ENCODE measurements at places on chromosomes 2 and 18.

- no peak for DNase-seq
Measured at GRCh38 chr2:223947711-223948205, 2.6 kb upstream of the WDFY1 start.

DNA sequence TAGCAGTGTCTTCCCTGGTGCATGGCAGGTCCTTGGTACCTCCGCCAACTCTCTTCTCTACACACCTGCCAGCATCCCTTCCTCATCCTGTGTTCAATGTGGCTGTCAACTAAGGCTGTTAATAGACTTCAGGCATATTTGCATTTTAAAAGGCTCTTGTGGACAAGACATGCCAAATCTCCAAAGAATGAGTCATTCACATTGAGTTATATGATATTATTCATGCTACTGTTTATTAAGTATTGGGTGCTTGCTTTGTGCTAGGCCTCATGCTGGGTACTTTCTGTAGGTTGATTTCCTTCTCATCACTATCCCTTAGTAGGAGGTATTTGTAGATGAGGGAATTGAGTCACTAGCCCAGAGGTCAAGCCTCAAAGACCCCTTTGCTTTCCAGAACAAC lies 5.2 kb downstream of the MYO1B start:
- no peak for DNase-seq

GRCh38 chr2:158038901-158039300 lies 62.8 kb upstream of the UPP2 start:
- DNase-seq, result no peak

DNA sequence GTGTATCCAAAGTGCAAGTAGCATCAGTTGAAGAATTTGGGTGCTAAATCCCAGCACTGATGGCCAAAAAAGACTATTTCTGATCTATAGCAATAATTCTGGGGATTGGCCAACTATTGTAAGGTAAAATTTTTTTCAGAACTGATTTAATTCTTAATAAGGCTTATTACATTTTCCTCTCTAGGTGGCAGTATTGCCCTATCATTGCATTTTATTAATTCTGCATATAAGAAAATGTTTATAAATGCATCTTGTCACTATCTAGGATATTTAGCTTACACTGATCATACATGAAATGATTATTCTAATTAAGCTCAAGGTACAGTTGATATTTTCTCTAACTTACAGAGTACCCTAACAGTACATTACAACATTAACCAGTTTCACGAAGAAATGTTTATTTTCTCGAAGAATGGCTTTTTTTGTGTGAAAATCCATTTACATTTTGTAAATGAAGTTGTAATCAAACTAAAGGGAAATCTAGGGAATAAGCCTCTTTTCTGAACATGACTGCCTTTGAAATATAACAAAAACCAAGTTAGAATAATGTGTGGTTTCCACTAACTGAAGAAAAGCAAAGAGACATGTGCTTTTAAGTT lies 11.0 kb downstream of the TTN start:
- DNase-seq, result no peak

DNA sequence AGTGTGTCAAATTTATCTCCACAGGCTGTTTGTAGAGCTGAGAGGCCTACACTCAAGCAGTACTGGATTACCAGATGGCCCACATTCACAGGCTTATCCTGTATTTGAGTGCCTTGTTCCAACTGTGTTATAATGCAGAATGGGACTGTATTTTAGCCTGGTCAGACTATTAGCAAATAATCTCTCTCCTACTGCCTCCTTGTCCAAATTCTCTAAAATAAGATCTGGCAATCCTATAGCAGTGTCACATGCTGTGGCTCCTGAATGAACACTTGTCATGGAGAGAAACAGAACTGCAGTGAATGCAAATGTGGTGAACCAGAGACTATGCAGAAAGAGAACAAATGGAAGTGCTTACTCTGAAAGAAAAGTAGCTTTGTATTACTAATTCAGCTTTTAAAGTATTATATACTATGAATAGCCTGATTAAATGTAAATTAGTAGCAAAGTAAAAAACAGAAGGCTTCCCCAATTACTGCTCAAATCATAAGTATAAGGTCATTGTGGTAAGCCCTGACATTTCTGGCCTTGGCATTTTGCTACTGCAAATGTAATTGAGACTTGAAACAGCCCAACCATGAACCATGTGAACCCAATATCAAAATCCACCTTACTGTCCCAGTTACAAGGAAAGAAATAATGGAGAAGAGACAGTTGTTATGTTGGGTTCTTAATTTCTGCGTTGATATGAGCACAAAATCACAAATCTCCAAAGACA lies 80.0 kb downstream of the MAP4K3 start:
- DNase-seq, result no peak

GRCh38 chr2:12452185-12452584 lies 264.6 kb upstream of the TRIB2 start:
- DNase-seq, result no peak

DNA sequence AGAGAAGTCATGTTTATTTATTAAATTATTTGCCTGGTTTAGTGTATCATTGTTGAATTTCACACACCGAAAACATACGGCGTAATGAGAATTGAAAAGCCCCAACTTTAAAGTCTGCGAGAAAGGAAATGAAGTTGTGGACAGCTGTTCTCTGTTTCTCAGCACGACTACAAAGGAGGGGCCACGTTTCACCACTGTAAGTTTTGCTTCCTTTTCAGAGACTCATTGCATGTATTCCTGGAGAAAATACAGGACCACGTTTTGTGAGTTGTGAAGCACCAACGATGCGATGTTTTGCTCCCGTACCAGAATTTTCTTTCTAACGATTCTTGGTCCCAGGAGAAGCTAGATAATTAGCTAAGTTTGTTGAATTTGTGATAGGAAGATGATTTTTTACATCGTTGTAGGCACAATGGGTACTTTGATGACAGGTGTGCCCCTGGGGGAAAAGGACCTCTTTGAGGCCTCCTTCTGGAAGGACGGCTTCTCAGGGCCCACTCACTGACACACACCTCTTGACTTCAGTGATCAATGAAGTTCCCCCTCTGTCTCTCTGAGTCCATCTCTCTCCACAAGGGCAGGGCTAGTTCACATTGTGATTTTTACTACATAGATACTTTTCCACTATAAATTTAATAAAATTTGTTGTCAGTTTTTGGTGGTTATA lies 23.7 kb upstream of the ACKR3 start:
- DNase-seq, result no peak

DNA sequence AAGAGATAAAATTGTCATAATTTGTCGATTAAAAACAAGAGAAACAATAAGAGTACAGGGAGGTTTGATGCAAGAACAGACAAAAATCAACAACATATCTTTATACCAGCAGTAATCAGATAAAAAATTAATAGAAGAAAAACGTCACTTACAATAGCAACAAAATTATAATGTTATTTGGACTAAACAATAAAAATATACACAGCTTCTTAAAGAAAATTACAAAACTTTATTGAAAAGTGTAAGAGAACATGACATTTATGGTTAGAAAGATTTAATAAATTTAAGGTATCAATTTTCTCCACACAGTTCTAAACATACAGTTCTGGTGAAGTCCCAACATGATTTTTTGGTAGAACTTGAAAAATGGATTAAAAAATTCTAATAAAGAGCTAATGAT lies 12.8 kb downstream of the RNF138 start:
- no peak for DNase-seq

- no peak for DNase-seq
Measured at GRCh38 chr2:158142165-158142564, 40.5 kb downstream of the UPP2 start.

- no peak for DNase-seq
Measured at GRCh38 chr2:95044601-95045000, 19.1 kb downstream of the MAL start.

GRCh38 chr18:27461957-27462356 lies 276.8 kb upstream of the CHST9 start:
- DNase-seq, result no peak

DNA sequence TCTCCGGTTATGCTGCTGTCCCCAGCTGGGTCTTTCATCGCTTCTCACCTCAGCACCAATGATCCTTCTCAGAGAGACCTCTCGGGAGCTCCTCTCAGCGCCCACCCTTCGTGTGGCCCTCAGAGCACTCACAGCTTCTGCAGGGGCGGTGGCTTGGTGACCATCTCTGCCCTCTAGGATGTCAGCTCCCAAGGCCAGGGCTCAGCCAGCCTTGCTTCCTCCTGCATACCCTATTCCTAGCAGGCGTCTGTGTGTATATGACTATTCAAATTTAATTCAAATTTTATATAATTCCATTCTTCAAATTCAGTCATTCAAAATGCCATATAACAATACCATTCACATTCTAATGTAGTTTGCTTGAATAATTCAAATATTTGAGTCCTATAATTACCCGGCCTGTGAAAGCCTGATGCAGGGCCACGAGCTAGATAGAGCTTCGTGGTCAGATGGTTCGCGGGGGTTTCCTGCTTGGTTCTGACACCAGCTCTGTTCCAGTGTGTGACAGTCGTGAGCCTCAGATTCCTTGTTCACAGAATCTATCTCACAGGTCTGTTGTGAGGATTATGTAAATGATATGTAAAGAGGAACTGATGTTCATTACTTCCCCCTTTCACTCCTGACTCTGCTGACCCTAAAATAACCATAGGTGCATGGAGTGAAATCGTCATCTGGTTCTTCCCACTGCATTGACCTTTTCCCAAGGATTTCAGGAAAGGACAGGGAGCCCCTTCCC lies 94.0 kb upstream of the CNGA3 start:
- no peak for DNase-seq

DNA sequence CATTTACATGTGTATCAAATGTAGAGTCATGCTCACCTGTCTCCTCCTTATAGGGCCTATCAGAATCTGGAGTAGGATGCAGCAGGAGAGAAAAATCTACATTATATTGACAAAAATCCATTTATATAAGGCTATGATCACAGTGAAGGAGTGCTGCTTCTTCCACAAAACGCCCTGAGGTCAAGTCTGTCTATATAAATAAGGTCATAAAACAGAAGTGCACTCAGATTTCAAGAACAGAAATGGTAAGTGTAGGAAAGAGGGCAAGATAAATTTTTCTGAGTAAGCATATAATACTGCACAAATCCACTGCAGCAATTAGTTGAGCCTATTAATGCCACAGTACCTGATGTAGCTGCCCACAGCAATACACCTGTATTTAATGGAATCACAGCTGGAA lies 51.8 kb downstream of the COL5A2 start:
- DNase-seq, result no peak

DNA sequence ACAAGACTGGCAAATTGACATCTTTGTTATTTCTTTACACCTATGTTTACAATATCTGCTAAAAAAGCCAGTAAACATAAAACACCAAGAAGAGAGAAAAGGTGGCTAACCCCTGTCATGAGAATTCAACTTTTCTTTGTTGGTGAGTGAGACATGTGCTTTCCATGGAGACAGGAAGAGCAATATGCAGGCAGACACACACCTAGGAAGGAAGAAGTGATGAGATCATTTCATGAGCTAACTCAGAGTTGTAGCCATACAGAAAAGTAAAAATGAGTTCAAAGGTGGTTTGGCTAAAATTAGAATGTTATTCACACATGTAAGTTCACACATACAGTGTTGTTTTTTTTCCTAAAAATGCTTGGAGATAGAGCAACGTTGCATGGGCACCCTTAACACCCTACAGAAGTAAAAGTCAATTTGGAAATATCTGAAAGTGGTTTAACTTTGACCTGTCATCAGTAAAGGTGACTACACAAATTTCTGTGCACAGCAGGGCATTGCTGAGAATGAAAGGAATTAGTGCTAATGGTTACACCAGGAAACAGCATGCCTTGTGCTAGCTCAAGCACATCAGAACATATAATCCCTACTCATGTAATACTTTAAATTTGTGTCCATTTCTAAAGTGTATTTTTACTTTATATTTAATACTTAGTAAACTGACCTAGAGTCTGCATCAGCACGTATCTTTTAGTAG lies 557.6 kb downstream of the CBLN2 start:
- DNase-seq, result no peak

DNA sequence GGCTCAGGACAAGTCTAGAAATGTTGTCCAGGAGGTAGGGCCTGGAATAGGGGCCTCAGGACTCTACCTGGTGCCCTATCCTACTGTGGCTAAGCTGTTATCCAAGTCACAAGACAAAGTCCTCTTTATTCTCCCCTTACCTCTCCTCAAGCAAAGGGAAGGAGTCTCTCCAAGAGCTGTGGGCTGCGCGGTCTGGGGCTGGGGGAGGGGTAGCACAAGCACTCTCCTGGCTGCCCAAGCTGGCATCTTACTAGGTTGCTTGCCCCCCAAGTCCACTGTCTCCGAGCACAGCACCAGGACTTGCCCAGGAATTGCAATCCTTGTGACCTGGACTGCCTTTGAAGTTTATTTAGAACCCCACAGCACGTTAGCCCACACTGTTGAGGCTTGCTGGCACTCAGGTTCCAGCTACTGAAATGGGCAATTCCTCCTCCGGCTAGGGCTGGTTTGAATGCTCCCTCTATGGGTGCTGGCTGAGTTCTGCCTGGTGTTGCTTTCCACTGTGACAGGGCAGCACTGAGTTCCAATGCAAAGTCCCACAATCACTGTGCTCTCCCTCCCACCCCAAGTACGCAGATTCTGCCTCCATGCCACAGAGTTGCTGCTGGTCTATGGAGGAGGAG lies 18.5 kb downstream of the DHRS9 start:
- no peak for DNase-seq

- DNase-seq, result no peak
Measured at GRCh38 chr2:119431155-119431975, at the start of gene TMEM37. Gene TMEM37, plus strand, starts transcription at chr2:119431854. Its CDS starts 50 bp downstream, at chr2:119431904.

GRCh38 chr2:233556881-233557736 lies 9.5 kb downstream of the USP40 start:
- DNase-seq, result no peak

- DNase-seq, result no peak
Measured at GRCh38 chr2:128442053-128442751, 123.5 kb upstream of the HS6ST1 start.

DNA sequence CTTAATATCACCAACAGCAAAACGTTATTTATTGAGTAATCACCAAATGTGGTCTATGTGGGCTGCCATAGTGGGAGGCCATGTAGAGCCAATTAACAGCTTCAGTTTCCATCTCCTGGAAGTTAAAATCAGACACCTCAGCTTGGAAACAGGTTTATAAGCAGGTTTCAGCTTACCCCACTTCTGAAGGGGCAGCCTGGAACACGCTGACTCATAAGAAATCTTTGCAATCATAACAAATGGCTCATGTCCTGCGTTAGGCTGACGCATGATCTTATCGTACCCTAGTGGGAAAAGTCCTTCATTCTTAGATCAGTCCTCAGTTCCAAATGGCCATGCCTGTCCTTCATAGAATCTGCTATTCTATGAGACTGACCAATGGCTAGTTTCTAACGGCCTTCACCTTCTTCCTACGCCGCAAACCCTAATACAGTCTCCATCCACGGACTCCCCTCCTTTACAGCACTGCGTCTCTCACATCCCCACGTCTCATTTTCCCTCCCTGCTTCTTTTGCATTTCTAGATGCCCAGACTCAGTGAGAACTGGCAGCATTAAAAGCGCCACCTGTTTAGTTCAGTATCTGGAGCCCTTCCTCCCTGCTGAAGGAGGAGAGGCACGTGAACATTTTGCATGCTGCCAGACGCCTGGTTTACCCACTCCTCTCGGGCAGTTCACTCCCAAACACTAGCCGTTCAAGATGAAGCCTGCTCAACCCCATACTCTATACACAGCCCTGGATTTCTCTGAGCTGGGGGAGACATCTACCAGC lies 24.2 kb upstream of the BZW1 start:
- DNase-seq, result no peak

GRCh38 chr2:98025481-98026037 lies 29.8 kb upstream of the TMEM131 start:
- DNase-seq, result no peak

GRCh38 chr2:121949271-121949670 lies 193.8 kb downstream of the TSN start:
- DNase-seq, result no peak

GRCh38 chr2:115634578-115634977 lies 1192.1 kb downstream of the DPP10 start:
- no peak for DNase-seq

Measured in activated CD8-positive, alpha-beta memory T cell treated with anti-CD3 and anti-CD28 coated beads for 4 hours (primary cell).